MG63 (cell line): ENCODE measurements at places on chromosomes 5 and 9.
A peak's percentile ranks its signal among the peaks of the same experiment; 100 is the strongest.

DNA sequence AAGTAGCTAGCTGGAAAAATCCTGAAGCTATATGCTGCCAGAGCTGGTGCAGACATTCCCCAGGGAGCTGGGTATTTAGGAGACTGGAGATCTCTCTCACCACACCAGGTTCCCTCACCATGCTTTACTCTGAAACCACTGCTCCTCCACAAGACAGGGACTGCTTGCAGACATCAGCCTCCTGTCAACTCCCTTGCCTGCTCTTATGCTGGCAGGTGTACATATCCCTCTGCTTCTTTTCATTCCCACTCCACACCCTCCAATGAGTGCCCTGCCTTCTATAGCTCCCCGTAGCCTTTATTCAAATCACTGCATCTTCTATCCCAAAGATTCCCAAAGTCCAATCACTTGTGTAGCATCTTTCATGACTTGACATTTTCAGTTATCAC lies 380.7 kb downstream of the NFIB start:
- no peak for DNase-seq

DNA sequence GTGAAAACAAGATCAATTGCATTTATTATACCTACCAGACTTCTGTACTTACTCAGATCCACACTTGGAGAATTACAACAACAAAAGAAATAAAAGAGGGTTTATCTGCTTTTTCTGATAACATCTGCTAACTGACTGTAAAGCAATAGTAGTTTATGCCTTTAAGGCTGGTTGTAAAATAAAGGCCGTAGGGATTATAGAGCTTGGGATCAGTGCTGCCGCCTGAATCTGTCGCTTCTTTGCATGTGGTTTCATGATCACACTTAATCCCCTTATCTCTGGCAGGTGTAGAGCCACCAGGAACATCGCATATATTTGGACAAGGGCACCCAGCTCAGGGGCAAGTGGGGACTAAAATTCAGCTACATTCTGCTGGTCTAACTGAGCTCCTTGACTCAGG lies 146.7 kb downstream of the CCDC192 start:
- no peak for DNase-seq

- no peak for DNase-seq
These were observed 43.6 kb upstream of the KDM4C start for GRCh38 chr9:6714176-6714575.

DNA sequence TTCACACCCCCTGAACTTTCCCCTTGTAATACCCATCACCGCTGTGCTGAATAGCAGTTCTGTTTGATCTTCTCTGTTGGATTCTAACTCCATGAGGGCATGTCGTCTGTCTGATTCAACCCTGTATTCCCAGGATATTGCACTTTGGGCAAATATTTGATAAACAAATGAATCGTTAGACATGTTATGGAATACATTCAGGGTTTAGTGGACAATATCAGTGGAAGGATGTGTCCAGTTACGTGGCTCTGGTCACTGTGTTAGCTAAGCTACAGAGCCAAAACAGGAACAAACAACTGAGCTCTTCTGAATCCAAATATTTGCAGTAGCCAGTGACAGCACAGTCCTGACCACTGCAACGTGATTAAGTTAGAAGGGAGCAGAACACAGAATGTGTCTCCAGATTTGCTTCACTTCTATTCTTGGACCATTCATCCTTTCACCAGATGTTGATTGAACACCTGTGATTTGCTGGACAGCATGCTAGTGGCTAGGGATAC lies 13.2 kb downstream of the ANGPTL2 start:
- no peak for DNase-seq

DNA sequence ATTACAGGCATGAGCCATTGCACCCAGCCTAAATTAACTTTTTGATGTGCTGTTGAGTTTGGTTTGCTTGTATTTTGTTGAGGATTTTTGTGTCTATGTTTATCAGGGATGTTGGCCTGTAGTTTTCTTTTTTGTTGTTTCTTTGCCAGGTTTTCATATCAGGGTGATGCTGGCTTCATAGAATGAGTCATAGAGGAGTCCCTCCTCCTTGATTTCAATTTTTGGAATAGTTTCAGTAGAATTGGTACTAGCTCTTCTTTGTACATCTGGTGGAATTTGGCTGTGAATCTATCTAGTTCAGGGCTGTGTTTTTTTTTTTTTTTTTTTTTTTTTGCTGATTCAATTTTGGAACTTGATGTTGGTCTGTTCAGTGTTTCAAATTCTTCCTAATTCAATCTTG lies 1164.3 kb upstream of the DMAC1 start:
- DNase-seq, result no peak

GRCh38 chr9:16871336-16872151 lies 1.1 kb upstream of the BNC2 start:
- DNase-seq, result peak; percentile 89

DNA sequence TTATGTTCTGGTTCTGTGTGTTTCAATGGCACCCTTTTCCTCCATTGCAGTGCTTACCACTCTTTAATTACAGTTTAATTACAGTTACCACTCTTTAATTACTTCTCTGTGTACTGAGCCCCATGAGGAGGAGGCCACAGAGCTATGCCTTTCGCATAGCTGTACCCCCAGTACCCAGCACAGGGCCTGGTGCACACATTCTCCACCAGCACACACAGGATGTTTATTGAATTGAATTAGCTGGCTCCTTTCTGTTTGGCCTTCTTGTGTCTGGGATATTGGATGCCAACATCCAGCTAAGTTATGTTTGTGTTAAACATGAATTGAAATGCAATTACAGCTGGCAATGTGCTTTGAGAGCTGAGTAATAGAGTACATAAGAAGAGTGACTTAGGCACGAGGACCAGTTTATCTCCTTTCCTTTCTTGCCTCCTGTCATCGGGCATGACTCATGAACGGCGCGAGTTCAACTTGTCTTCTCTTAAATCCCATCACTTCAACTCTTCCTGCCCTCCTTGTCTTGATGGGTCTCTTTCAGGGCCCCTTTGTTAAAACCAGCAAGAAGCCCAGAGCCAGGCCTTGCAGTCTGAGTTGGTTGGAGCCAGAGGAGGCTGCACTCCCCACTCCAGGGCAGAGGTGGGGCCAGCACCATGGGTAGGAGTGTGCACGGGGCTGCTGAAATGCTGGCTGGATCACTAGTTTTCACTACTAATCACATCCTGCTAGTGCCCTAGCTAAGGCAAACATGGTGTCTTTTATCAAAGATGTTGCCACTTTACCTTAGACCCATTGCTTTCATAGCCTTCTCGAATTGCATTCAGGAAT lies 37.4 kb downstream of the MVB12B start:
- peak; percentile 81 for DNase-seq

DNA sequence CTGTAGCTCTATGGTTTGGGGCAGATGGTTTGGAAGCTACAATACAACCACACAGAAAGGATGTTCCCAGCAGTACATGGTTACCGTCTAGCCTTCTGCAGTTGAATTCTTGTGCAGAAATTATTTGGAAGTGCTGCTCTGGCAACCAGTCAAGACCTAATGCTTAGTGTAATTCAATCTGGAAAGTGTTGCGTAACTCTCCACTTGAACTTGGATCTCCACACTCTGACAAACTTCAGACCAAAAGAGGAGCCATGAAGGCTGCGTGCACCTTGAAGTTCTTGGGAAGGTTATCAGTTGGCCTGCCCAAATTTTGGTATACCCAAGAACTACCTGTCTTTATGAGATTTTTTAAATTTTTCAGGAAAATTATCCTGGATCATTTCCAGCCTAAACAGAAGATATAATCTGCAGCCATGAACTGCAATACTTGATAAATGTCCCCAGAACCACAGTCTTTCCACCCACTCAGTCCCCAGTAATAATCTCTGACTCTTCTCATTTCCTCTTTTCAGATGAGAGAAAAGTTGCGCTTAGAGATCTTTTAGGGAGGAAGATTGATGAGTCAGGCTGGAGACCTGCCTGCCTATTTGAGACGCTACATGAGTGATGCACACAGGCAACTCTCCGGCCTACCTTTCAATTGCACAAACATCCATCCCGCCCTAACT lies 159.9 kb downstream of the FANCC start:
- DNase-seq, result peak; percentile 39

GRCh38 chr5:160353379-160353778 lies 17.0 kb downstream of the C1QTNF2 start:
- peak; percentile 40 for DNase-seq

GRCh38 chr5:138454121-138454520 lies 11.2 kb upstream of the EGR1 start:
- DNase-seq, result no peak

DNA sequence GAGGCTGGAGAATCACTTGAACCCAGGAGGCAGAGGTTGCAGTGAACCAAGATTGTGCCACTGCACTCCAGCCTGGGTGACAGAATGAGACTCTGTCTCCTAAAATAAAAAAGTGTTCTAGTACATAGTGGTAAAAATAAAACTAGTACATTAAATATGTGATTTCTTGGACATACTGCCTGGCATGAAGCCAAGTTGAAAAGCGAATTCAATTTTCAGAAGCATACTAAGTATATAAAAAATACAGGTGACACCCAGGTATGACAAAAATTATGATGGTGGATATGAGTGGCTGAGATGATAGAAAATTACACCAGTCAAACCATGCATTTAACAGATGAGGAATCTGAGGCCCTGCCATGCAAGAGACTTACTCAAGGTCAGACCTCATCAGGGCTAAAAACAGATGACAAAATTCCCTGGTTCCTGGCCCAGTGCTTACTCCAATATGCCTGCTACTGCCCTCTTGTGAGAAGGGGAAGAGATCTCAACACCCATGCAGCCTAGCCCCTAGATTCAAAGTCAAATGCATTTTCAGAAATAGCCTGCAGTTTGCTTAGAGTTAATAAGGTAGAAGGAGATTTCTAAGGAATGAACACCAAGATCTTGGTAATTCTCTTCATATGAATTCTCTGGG lies 46.6 kb upstream of the GNPDA1 start:
- DNase-seq, result peak; percentile 67

GRCh38 chr5:39255406-39255805 lies 36.0 kb upstream of the FYB1 start:
- no peak for DNase-seq

DNA sequence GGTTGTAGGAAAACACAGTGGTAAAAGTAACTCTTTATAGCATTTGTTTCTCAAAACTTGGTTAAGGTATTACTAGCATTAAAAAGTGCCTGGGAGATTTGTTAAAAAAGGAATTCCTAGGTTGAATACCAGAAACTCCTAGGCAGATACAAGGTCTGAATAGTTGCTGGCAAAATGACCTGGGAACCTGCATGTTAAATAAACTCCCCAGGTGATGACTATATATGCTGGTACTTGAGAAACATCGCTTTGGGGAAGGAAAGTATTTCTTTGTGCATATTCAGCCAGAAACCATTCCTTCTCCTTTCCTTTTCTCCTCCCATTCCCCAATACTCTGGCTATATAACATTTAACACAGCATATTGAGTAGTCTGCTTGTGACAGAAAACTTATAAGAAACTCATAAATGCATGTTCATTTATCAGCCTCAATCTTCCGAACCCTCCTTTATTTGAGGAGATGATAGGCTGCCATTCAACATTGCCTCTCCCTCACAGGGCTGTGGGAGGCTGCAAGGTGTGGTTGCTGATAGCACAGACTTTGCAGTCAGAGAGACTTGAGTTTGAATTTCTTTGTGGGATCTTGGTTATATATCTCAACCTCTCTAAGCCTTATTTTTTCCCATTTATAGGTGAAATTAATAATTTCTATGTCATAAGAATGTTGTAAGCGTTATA lies 28.7 kb downstream of the PCSK1 start:
- DNase-seq, result no peak

GRCh38 chr5:40240111-40240510 lies 439.6 kb upstream of the PTGER4 start:
- DNase-seq, result peak; percentile 58

DNA sequence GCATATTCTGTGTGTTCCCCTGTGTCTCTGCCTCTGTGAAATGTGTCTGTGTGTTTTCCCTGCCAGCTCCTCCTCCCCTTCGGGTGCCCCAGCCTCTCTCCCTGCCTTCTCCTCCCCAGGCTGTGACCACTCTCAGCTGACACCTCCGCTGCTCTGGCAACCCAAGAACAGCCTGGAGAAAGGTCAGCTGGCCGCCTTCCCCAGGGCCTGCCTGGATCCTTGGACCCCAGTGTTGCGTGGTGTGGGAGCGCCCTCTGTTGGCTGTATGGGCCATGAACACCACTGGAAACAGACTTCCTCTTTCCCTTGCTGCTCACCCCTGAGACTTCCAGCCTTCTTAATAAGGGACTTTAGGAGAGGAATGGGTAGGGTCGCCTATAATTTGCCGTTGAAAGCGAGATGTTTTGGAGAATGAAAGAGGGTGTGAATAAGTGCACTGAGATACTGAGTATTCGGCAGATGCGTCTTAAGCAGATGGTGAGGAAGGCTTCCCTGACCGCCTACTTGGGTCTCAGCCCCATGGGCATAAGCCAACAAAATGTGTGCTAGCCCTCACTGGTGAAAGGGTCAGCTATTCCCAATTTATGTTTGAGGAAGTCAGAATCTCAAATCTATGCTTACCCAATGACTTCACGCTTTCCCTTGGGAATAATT lies 114.9 kb upstream of the TRIM32 start:
- peak; percentile 76 for DNase-seq

DNA sequence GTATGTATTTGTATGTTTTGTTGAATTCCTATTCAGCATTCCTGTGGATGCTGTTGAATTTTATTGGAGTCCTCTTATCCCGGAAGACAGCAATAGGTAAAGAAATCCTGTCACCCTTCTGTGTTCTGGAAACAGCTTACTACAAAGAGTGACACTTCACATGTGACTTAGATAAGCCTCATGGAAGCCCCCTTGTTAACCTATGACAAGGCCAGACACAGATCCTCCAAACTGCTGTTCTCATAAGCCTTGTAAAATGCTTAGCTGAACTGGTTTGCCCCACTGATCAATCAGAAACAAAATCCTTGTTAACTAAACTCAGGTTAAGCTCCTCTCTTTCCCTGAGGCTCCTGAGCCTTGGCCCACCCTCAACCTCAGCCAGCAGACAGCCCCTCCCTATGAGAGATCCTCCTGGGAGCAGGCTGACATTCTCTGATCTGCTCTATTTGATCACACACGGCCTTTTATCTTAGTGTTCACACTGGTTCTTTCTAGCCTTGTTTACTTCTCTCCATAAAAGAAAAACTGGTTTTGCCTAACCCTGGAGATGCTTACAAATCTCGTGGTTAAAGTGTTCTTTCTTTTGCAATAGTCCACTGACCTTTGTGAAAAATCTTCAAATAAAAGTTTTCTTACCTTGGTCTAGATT lies 29.4 kb upstream of the ATP6V1G1 start:
- no peak for DNase-seq

DNA sequence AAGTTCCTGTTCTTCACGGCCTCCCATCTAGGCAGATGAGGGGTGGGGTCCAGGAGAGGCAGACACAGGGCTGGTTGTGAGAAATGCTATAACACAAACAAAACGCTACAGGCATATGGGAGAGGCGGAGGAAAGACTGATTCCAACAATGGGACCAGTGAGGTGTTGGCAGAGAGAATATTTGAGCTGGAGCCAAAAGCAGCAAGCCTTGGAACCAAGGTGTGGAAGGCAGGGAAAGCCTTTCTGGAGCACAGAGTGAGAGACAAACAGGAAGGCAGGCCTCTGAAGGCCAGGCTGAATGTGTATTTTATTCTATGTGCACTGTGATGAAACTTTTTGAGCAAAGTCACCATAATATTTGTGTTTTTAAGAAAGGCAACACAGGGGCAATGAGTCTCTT lies 2.9 kb downstream of the ATPSCKMT start:
- DNase-seq, result no peak

- DNase-seq, result no peak
These were observed 232.3 kb upstream of the TBCA start for GRCh38 chr5:78008356-78008967.
